Activated CD4-positive, alpha-beta memory T cell treated with anti-CD3 and anti-CD28 coated beads, Interleukin-2, amount 10 ng/mL, durations not matched to agents 7 days and 5 days (primary cell): ENCODE measurements at places on chromosomes 3 and 15.

GRCh38 chr3:34955680-34956079 is 683.6 kb upstream of the ARPP21 start:
- DNase-seq = no peak
- H3K27ac ChIP-seq = no peak overlapping the region
- H3K36me3 ChIP-seq = no peaks in the 10 kb centered on the region
- no peak overlapping the region for H3K4me3 ChIP-seq
- H3K4me1 ChIP-seq = no peaks in the 10 kb centered on the region

GRCh38 chr15:65389226-65389625 is 11.4 kb upstream of the IGDCC3 start:
- H3K4me1 ChIP-seq = peaks cover 9% of the 10 kb centered on the region
- no peak overlapping the region for H3K4me3 ChIP-seq

- no peaks in the 10 kb centered on the region for H3K4me1 ChIP-seq
- no peak overlapping the region for H3K4me3 ChIP-seq
- DNase-seq = no peak
- no peaks in the 10 kb centered on the region for H3K27me3 ChIP-seq
- no peaks in the 10 kb centered on the region for H3K36me3 ChIP-seq
These were observed 166.0 kb downstream of the TP63 start for GRCh38 chr3:189797103-189797750.

DNA sequence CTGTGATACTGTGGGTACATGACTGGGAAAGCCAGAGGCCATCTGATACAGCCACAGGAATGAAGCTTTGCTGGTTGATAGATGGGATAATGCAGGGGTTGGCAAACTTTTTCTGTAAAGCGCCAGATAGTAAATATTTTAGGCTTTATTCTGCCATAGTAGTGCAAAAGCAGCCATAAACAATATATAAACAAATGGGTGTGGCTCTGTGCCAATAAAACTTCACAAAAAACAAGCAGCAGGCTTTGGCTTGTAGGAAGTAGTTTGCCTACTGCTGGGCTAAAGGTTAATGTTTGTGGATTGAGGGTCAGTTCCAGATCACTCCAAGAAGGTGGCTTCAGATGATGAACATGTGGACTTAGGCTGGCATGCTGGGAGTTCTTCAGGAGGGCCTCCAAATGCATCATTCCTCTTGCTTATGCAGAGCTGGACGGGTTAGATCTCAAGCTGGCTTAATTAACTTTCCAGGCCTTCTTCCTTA is 305.7 kb downstream of the RPLP1 start:
- no peak overlapping the region for H3K4me3 ChIP-seq
- H3K27ac ChIP-seq = peak overlapping the region; percentile 71
- DNase-seq = no peak
- peaks cover 89% of the 10 kb centered on the region for H3K4me1 ChIP-seq
- peaks cover 53% of the 10 kb centered on the region for H3K36me3 ChIP-seq

GRCh38 chr3:181410870-181411269 is 300.9 kb upstream of the SOX2 start:
- H3K27ac ChIP-seq = no peak overlapping the region
- no peaks in the 10 kb centered on the region for H3K36me3 ChIP-seq
- no peak for DNase-seq
- no peaks in the 10 kb centered on the region for H3K27me3 ChIP-seq
- no peaks in the 10 kb centered on the region for H3K4me1 ChIP-seq
- no peak overlapping the region for H3K4me3 ChIP-seq
